Activated CD4-positive, alpha-beta T cell treated with anti-CD3 and anti-CD28 coated beads, Interleukin-2, amount 50 U/mL, for 4 hours (primary cell): ENCODE measurements at places on chromosomes 1 and 21.

- DNase-seq = no peak
These were observed 7.0 kb upstream of the HEYL start for GRCh38 chr1:39646232-39647081.

GRCh38 chr1:166905136-166905535, 29.1 kb upstream of the TADA1 start:
- no peak for DNase-seq

DNA sequence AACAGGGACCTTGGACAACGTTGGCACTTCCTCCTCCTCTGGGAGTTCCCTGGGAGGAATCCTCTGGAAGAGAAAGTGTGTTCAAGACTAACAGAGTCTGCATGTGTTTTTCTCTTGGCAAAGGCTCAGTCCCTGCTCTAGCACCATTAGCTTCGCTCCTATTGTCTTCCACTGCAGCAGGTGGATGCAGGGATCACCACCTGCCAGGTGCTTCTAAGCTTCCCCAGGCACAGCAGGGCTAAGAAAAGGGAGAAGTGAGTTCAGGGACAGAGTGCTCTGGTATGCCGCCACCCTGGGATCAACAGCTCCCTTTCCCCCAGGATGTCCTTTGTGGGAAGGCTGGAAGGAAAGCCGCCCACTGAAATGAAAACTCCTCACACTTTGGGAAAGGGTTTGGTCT, 43.9 kb upstream of the IL20 start:
- DNase-seq = no peak

DNA sequence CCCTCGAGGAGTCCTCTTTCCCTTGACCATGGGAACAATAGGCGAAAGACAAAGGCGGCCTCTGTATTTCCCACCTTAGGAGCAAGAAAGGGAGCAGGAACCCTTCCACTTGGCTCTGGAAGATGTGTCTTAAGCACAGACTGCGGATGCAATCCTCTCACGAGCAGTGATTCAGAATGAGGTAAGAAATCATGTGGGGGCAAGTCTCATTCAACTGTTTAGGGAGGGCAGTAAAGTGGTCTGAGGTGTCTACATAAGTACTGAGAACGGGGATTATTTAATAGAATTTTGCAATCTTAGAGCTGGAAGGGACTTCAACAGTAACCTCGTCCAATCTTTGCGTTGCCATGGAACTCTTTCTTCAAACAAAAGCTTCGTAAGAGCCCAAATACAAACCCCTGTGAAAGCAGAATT, 1.6 kb upstream of the DYRK3 start:
- DNase-seq = no peak

DNA sequence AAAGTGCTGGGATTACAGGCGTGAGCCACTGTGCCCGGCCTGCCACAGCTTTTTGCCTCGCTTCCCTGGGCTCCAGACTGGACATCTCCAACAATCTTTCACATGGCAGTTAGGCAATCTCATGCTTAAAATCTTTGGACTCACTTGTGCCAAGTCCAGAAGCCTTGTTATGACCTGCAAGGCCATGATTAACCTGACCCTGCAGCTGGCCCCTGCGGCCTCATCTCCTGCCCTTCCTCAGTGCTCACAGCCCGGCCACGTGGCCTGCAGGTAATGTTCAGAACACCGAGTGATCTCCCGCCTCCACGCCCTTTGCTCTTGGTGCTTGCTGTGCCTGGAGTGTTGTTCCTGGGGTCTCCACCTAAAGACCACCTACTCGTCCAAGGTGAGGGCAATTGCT, 24.9 kb downstream of the FAAH start:
- DNase-seq = no peak

DNA sequence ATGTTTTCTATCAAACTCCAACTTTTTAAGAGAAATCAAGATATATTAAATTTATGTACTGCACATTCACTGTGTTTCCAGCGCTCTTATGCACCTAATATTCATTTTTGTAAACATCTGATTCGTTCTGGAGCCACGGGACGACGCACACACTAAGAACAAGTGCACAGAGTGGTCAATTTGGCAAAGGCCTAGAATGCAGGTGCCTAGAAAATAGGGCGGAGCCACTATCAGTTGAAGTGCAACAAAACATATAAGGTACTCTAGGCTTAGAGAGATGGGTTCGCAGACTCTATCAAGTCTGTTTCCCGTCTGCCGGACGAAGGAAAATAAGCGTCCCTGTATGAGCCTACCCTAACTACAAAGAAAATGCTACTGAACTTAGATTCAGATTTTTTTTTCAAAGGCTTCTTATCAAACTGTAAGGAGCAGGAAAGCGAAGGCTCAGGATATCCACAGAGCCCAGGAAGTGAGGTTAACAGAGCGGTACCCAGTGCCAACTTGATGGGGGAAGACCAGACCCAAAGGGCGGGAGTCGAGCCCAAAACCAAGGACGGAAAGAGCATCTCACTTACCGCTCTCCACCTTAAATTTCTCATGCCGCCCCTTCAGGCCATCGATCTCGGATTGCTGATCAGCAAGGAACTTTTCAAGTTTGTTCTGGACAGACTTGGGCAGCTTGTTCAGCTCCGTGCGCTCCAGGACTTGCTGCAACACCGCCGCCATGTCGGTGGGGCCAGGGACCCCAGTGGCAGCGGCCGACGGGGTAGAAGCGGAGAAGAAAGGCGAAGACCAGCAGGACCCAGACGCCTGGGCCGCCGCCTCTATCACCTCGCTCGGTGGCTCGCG, 526 bp downstream of the TPR start:
- DNase-seq = no peak

DNA sequence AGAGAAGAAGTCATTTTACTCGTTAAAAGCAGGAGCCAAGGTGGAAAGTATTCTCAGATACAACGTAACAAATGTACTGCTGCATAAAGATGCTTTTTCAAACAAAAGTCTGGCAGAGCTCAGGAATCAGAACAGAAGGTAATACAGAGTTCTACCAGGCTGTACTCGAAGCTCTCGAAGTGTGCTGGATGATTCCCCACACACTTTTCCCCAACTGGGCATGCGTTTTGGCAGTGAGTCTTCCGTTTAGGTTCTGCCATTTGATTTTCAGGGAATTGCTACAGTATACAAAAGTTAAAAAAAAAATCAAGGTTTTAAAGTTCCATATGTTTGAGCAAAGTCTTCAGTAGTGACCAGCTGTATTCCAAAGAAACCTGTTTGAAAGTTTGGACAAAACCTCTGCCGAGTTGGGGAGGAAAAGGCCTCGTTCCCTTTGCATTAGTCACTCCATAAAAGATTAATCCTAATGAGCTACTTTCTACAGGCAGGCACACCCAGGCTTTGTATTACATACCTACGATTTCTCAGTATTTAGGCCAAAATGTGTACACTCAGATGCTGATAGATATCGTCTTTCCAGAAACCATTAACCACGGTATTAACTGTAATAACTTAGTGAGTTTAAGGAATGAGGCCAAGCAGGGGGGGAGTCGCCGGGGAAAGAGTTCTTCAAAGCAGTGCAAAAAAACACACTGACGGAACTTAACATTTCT, 477.1 kb downstream of the LMO4 start:
- no peak for DNase-seq

GRCh38 chr1:33094971-33095604, 14.1 kb downstream of the AZIN2 start:
- no peak for DNase-seq

GRCh38 chr1:29690156-29690555, 453.8 kb downstream of the PTPRU start:
- DNase-seq = no peak

DNA sequence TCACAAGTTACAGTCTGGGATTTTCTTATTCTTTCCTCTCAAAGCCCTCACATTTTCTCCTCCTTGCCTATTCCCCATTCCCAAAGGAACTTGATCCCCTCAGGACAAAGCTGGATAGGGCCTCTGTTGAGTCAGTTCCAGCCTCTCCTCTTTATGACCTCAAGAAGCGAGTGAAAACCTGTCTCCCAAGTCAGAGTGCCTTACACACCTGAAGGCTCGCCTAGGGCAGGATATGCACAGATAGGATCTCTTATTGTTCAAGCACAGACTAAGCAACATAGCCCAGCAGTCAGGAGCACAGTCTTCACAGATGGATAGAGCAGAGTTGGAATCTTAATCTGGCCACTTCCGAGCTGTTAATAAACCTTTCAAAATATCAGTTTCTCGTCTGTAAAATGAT, 60.8 kb upstream of the PRRC2C start:
- no peak for DNase-seq

DNA sequence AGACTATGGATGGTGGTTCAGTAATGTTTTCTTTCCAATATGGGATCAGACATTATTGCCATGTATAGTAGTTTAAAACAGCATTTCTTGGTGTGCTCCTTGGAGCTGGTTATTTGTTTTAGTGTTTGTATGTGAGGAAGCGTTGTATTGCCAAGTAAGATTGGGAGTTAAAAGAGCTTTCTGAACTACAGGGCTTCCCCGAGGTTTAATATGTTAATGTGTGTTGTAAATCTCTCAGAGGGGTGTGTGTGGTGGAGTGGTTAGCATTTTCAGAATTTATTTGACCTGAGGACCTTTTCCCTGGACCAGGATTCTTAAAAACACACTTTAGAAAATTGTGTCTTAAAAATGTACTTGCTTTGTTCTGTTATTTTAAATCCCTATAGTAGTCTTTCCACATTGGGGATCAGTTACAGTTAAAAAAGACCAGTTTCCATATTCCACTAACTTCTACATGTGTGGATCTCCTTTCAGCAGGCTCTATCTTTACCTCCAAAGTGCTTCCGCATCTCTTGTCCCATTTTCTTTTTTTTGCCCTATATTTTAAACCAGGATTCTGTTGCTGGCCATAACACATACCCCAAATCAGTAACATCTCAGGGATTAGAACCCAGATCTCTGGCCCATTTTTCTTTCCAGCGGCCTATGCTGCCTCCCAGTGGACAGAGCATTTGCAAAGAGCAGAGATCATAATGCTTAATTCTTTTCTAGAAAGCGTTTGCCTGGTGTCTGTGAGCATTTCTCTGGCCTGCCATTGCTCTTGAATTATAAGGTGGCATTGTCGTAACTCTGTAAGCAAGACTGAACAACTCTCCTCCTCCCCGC, 58.6 kb downstream of the PBX1 start:
- no peak for DNase-seq

DNA sequence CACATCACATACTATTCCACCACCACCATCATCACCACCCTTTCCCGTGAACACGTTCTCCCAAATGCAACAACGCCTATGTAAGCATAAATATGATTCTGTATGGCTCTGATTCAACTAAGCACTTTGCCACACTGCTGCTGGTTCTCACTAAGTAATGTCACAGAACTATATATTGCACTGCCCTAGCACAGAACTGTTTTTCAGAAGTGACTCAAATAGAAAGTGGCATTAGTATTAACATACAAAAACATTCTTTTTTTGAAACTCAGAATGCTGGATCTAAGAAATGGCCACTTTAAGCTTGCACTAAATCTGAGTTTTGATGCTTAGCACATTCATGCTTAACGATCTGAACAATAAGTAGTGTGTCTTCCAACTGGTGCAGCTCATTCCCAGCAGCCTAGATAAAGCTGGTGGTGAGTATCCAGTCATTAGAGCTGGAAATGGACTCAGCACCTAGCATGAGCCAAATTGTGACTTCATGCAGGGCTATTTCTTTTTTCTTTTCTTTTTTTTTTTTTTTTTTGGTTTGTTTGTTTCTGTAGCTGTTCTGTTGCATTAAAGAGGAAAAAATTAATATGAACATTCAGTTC, 46.2 kb upstream of the ZC3H11B start:
- DNase-seq = no peak

- DNase-seq = no peak
These were observed 347.4 kb upstream of the PTBP2 start for GRCh38 chr1:96374076-96374762.

DNA sequence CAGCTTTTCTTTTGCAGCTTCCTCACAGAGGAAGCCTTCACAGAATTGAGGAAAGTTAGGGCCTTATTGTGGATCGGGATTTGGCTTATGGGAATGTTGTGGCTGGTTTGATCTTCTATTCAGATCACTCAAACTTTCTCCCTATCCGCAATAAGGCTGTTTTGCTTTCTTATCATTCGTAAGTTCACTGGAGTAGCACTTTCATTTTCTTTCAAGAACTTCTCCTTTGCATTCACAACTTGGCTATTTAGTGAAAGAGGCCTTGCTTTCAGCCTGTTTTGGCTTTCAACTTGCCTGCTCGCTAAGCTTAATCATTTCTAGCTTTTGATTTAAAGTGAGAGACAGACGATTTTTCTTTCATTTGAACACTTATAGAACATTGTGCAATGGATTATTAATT, 181.9 kb upstream of the B3GALT2 start:
- DNase-seq = no peak

DNA sequence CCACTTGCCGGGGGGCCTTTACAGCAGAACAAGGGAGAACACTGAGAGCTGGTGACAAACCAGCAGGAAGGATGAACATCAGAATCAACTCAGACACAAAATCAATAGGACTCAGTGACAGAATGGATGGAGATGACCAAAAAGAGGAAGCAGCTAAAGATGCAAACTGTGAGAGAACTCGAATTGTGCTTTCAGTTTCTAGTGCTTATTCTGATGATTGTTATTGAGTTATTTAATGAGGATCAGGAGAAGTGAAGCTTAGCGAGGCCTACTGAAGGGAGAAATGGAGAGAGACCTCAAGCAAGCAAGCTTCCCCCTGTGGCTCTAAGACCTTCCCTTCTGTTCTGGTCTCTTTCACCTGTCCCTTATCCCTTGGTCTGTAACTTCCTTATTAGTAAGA, 30.3 kb upstream of the TMEM125 start:
- DNase-seq = no peak

GRCh38 chr1:194024659-194025058, 838.2 kb upstream of the B3GALT2 start:
- no peak for DNase-seq

DNA sequence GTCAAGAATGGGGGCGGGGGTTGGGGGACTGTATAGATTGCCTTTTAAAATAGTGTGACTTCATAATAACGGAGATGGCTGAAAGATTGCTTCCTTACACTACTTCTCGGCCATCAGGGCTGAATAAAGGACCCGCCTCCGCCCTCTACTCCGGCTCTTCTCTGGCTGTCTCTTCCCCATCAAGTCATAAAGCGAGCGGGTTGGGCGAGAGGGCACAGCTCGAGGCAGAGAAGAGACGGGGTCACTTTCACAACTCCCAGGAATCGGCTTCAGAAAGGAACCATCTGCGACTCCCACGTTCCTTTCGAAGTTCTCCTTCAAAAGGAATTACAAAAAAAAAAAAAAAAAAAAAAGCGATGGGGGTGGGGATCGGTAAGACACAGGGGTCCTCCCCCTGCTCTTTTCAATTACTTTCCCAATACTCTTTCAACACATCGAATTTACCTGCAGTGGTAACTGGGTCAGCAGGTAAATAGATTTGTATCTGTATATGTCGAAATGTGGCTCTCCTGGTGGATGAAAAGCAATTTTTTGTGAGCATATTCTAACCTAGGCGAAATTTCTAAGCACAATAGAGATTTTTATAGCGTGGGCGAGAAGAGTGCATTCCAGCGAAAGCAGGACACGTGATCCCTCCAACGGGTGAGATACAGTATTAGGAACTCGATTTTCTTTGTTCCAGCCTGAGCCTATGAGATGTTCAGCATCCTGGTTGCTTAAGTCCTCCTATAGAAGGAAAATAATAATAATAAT, 2.0 kb downstream of the LRRC7 start:
- DNase-seq = no peak
